Colonic mucosa (tissue), 4 donors: ENCODE measurements at places on chromosomes 3 and 15. TPM values are rescaled to one million over a fixed set of nuclear protein-coding genes. Genes with fewer than 3 reads are reported as not detected.

GRCh38 chr3:126459763-126460127, 15.9 kb downstream of the ZXDC start:
- peaks cover 24% of the 10 kb centered on the region for H3K36me3 ChIP-seq
- no peak overlapping the region for H3K27ac ChIP-seq
- no peaks in the 10 kb centered on the region for H3K4me1 ChIP-seq
- no peak overlapping the region for H3K4me3 ChIP-seq
- DNase-seq, result no peak

DNA sequence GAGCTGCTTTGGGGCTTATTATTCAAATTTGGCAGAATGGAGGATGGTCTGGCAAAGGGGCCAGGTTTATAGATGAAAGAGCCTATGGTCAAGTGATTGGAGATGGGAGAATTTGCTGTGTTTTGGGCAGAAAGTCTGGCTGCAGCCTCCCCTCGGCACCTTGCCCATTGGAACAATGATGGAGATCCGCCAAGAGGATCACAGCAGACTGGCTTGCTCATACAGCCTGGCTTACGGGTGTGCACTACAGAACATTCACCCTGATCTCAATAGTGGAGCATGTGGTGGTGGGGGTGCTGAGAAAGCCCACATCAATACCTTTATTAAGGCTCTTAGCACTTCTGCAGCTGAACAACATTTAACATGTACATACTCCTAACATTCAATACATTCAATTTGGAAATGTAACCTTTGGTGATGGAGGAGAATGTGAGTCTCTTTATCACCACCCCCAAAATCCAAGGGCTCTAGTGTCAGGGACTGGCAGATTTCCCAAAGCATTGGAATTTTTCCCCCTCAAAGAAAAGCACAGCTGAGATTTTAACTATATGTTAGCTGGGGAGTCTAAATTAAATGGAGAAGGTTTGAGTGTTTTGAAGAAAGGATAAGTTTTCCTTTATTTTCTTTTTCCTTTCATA, 118.4 kb upstream of the TMC3 start:
- DNase-seq, result no peak
- no peaks in the 10 kb centered on the region for H3K4me1 ChIP-seq
- H3K27ac ChIP-seq, result no peak overlapping the region

- DNase-seq, result no peak
- H3K36me3 ChIP-seq, result no peaks in the 10 kb centered on the region
- H3K27ac ChIP-seq, result no peak overlapping the region
- no peaks in the 10 kb centered on the region for H3K27me3 ChIP-seq
- H3K4me3 ChIP-seq, result no peak overlapping the region
Measured at GRCh38 chr15:69781411-69782125, 316.1 kb downstream of the TLE3 start.

DNA sequence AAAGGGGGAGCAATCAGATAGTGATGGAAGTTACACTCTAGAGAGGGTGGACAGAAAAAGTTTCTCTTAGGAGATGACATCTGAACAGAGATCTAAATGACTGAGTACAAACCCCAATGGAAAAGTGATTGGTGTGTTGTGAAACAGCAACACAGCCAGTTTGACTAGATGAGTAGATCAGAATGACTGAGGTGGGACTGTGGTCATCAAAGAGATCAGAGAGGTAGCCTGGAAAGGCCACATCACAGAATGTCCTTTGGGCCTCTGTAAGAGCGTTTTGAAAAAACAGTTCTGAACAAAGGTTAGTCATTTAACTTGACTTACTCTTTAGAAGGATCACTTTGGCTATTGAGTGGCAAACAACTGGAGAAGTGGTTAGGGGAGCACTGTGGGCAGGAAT, 10.6 kb downstream of the LRRC58 start:
- no peaks in the 10 kb centered on the region for H3K27me3 ChIP-seq
- H3K36me3 ChIP-seq, result no peaks in the 10 kb centered on the region
- no peak overlapping the region for H3K27ac ChIP-seq
- no peak overlapping the region for H3K4me3 ChIP-seq
- H3K4me1 ChIP-seq, result no peaks in the 10 kb centered on the region

DNA sequence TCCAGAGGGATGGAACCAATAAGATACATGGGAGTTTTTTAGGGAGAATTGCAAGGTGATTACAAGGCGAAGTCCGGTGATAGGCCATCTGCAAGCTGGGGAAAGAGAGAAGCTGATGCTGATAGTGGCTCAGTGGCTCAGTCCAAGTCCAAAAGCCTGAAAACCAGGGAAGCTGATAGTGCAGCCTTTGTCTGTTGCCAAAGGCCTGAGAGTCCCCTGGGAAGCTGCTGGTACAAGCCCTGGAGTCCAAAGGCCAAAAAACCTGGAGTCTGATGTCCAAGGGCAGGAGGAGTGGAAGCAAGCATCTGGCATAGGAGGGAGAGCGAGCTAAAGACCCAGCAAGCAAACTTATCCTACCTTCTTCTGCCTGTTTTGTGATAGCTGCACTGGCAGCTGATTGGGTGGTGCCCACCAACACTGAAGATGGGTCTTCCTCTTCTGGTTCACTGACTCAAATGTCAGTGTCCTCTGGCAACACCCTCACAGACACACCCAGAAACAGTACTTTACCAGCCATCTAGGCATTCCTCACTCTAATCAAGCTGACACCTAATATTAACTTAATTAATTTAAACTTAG, 16.7 kb downstream of the TFG start:
- no peaks in the 10 kb centered on the region for H3K36me3 ChIP-seq
- H3K4me3 ChIP-seq, result no peak overlapping the region
- no peaks in the 10 kb centered on the region for H3K27me3 ChIP-seq
- no peak for DNase-seq
- no peaks in the 10 kb centered on the region for H3K4me1 ChIP-seq

- no peaks in the 10 kb centered on the region for H3K36me3 ChIP-seq
- no peak for DNase-seq
- no peaks in the 10 kb centered on the region for H3K4me1 ChIP-seq
- no peak overlapping the region for H3K27ac ChIP-seq
- H3K4me3 ChIP-seq, result no peak overlapping the region
- no peaks in the 10 kb centered on the region for H3K27me3 ChIP-seq
Measured at GRCh38 chr15:49473031-49473430, 50.0 kb downstream of the FGF7 start.

DNA sequence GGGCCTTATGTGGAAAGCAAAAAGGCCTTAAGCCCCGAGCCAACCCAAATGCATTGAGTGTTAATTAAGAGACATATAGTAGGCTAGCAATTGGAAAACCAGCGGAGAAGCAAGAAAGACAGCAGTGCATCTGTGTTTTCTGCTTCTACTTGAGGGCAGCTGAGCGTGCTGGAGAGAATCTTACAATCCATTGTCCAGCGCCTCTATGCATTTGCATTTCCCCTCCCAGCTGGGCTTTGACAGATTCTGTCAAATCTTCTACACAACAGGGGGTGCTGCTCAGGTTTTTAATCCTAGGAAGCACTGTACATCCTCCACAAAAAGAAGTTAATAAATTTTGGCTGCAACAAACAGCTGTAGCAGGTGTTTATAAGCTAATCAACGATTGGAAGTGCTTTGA, 23.9 kb downstream of the SSR3 start:
- DNase-seq, result no peak
- no peaks in the 10 kb centered on the region for H3K27me3 ChIP-seq
- no peaks in the 10 kb centered on the region for H3K4me1 ChIP-seq
- H3K36me3 ChIP-seq, result no peaks in the 10 kb centered on the region

GRCh38 chr3:29427266-29428103, 146.6 kb downstream of the RBMS3 start:
- H3K36me3 ChIP-seq, result no peaks in the 10 kb centered on the region
- DNase-seq, result no peak
- H3K27ac ChIP-seq, result no peak overlapping the region
- H3K27me3 ChIP-seq, result no peaks in the 10 kb centered on the region

- H3K27ac ChIP-seq, result no peak overlapping the region
- H3K4me3 ChIP-seq, result no peak overlapping the region
Measured at GRCh38 chr3:6287088-6287875, 573.6 kb upstream of the GRM7 start.

GRCh38 chr3:49629451-49629850, 44.7 kb upstream of the APEH start:
- H3K27ac ChIP-seq, result no peak overlapping the region
- no peak for DNase-seq
- no peaks in the 10 kb centered on the region for H3K27me3 ChIP-seq
- no peak overlapping the region for H3K4me3 ChIP-seq
- H3K36me3 ChIP-seq, result no peaks in the 10 kb centered on the region

GRCh38 chr15:54605043-54605442, 591.7 kb downstream of the RSL24D1 start:
- H3K27me3 ChIP-seq, result no peaks in the 10 kb centered on the region
- no peaks in the 10 kb centered on the region for H3K36me3 ChIP-seq
- DNase-seq, result no peak
- no peaks in the 10 kb centered on the region for H3K4me1 ChIP-seq

DNA sequence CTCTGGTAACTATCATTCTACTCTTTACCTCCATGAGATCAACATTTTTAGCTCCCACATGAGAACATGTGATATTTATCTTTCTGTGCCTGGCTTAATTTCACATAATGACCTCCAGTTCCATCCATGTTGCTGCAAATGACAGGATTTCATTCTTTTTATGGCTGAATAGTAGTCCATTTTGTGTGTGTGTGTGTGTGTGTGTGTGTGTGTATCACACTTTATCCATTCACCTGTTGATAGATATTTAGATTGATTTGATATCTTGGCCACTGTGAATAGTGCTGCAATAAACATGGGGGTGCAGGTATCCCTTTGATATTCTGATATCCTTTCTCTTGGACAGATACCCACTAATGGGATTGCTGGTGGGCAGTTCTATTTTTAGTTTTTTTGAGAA, 18.3 kb downstream of the DLG1 start:
- no peak overlapping the region for H3K27ac ChIP-seq
- H3K36me3 ChIP-seq, result peaks cover 8% of the 10 kb centered on the region
- no peaks in the 10 kb centered on the region for H3K4me1 ChIP-seq
- DNase-seq, result no peak
- no peak overlapping the region for H3K4me3 ChIP-seq
- H3K27me3 ChIP-seq, result no peaks in the 10 kb centered on the region

GRCh38 chr3:149726716-149727407, 25.4 kb downstream of the COMMD2 start:
- H3K27me3 ChIP-seq, result no peaks in the 10 kb centered on the region
- H3K4me3 ChIP-seq, result no peak overlapping the region
- no peaks in the 10 kb centered on the region for H3K4me1 ChIP-seq

- no peak overlapping the region for H3K27ac ChIP-seq
- no peak overlapping the region for H3K4me3 ChIP-seq
- no peaks in the 10 kb centered on the region for H3K36me3 ChIP-seq
- H3K4me1 ChIP-seq, result no peaks in the 10 kb centered on the region
- DNase-seq, result no peak
Measured at GRCh38 chr3:8457039-8457438, 44.6 kb upstream of the LMCD1 start.

DNA sequence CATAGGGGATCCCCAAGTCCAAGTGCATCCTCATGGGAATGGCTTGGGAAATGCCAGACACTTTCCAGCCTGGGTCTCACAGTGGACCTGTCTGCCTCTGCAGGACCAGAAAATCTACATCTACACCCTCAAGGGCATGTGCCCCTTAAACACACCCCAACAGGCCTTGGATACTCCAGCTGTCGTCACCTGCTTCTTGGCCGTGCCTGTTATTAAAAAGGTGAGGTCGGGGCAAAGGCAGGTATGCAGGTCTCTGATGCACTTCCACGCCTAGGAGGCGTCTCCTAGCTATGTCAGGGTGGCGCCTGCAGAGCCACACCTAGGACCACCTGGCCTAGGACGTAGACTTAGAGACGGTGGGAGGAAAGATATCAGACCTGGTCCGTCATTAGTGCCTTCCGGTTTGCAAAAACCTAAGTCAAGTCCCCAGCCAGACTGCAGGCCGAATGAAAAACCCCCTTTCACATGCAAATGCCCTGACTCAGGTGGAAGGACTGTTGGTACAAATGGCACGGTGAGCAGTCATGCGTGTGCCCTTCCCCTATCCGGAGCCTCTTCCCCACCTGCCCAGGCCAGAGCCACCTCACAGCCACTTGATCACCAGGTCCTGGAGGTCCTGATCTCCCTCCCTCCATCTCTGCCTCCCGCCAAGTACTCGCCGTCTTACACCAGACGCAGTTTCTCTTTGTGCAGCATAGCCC, 143.5 kb downstream of the LRRK1 start:
- H3K27me3 ChIP-seq, result no peaks in the 10 kb centered on the region
- no peak overlapping the region for H3K4me3 ChIP-seq
- no peak overlapping the region for H3K27ac ChIP-seq
- DNase-seq, result no peak
- H3K4me1 ChIP-seq, result no peaks in the 10 kb centered on the region

GRCh38 chr15:48893311-48893710, 15.4 kb downstream of the EID1 start:
- H3K27me3 ChIP-seq, result no peaks in the 10 kb centered on the region
- no peak overlapping the region for H3K27ac ChIP-seq
- no peak for DNase-seq

GRCh38 chr3:184314700-184315542, 515 bp downstream of the EIF4G1 start:
- peaks cover 15% of the 10 kb centered on the region for H3K4me1 ChIP-seq
- H3K27ac ChIP-seq, result peak overlapping the region; percentile 86
- no peaks in the 10 kb centered on the region for H3K27me3 ChIP-seq
- peak overlapping the region; percentile 66 for H3K4me3 ChIP-seq
- no peaks in the 10 kb centered on the region for H3K36me3 ChIP-seq
- peak; percentile 79 for DNase-seq

- DNase-seq, result no peak
- H3K4me1 ChIP-seq, result no peaks in the 10 kb centered on the region
- H3K27ac ChIP-seq, result no peak overlapping the region
Measured at GRCh38 chr3:34646911-34647460, 848.6 kb downstream of the PDCD6IP start.

- H3K4me3 ChIP-seq, result no peak overlapping the region
- no peaks in the 10 kb centered on the region for H3K4me1 ChIP-seq
- no peaks in the 10 kb centered on the region for H3K36me3 ChIP-seq
- no peak for DNase-seq
Measured at GRCh38 chr3:25458420-25458814, 30.4 kb downstream of the RARB start.

DNA sequence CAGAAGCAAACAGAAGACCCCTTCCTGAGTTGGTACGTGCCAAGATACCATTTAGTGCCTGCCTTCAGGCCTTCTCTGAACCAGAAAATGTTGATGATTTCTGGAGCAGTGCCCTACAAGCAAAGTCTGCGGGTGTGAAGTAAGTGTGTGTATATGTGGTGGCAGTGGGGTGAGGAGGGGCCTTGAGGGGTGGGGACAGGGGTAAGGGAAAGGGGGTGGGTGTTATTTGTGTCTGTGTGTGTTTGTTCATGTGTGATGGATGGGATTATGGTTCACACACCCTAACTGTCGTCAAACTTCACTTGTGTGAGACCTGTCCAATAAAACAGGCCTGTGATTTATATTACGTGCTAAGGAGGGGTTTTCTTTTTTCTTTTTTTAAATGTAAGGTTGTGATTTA, 92.2 kb downstream of the USP13 start:
- H3K27ac ChIP-seq, result no peak overlapping the region
- no peak overlapping the region for H3K4me3 ChIP-seq
- H3K27me3 ChIP-seq, result no peaks in the 10 kb centered on the region
- H3K36me3 ChIP-seq, result no peaks in the 10 kb centered on the region
- DNase-seq, result no peak
- H3K4me1 ChIP-seq, result no peaks in the 10 kb centered on the region

The FAM43A gene
- total RNA-seq, result 7.2 TPM

The SLC6A1 gene
- 0.05 TPM for total RNA-seq

The DIPK2A gene
- 21.4 TPM for total RNA-seq

The C2CD4B gene
- 5.4 TPM for total RNA-seq

The PTPN23 gene
- total RNA-seq, result 44.0 TPM

The GRM7 gene
- 0.66 TPM for total RNA-seq

The DPPA2 gene
- not detected for total RNA-seq

The STARD9 gene
- 4.7 TPM for total RNA-seq

The GLCE gene
- 61.1 TPM for total RNA-seq

The LRRC2 gene
- total RNA-seq, result 0.44 TPM
